Memory B cell (primary cell): ENCODE measurements at places on chromosomes 5 and 9.

DNA sequence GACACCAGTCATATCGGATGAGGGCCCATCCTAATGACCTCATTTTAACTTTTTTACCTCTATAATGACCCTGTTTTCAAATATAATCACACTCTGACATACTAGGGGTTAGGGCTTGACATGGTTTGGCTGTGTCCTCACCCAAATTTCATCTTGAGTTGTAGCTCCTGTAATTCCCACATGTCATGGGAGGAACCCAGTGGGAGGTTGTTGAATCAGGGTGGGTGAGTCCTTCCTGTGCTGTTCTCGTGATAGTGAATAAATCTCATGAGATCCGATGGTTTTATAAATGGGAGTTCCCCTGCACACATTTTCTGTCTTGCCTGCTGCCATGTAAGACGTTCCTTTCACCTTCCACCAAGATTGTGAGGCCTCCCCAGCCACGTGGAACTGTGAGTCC is 71.8 kb downstream of the THBS4 start:
- no peak for DNase-seq

GRCh38 chr9:13902286-13903066 is 411.5 kb downstream of the NFIB start:
- no peak for DNase-seq

DNA sequence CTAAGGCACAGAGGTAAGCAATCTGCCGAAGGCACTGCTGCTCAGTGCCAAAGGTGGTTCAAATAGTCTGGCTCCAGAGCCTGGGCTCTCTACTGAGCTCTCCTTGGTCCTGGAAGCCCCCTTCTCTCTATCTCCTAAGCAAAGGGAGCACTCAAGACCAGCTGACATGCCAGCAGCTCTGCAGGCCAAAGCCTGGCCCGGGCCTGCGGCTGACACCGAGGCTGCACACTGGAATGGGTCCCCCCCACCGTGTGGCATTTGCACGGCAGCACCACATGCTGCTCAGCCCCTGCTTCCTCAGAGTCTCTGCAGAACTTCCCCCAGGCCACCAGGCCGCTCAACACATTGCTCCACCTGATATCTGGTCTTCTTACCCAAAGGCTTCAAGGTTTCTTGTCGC is 57.8 kb upstream of the GOLPH3 start:
- no peak for DNase-seq

DNA sequence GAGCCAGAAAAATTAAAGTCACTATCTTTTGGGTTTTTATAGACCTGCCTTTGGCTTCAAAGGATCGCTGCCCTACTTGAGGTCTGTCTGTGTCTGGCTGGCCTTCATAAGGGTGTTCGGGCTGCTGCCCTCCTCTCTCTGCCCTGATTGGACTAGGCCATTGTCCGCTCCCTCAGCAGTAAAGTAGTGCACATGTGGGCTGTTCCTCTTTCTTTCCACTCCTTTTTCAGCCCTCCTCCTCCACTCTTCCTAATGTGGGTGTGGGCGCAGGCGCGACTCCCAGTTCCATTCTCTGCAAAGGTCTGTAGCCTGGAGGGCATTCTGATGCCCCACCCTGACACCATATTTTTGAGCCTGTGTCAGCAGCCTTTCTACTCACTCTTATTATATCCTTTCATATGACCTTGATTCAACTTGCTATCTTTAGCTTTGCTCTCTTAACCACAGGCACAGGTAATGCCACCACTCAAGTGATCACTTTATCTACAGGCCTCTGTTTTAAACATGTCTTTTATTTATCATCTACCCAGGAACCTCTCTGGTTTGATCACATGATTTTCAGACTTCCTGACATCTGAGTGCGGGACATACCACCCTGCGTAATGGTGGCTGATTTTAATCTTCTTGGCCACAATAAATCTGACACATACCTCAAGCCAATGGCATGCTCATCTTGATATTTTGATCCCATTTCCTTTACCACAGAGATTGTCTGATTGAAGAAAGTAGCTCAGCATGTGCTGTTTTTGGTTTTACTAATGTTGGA is 144.5 kb downstream of the AOPEP start:
- no peak for DNase-seq

- DNase-seq, result no peak
Observed at GRCh38 chr5:33361781-33362180, 79.0 kb upstream of the TARS1 start.

DNA sequence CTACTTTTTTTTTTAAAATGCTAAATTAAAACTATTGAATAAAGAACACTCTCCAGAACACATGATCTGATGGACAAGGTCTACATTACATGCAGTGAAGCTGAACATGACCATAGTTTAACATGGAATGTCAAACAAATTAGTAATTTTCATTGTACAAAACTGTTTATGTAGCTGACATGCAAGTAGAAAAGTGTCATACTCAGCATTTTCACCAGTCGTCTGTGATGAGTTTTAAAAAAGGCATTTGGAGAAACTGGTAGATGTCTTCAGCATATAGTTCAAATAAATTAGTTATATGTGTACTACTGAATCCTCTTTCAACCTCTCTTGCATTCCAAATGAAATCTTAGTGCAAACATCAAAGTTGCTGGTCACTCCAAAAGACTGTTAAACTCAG is 301.9 kb downstream of the FER start:
- DNase-seq, result no peak

DNA sequence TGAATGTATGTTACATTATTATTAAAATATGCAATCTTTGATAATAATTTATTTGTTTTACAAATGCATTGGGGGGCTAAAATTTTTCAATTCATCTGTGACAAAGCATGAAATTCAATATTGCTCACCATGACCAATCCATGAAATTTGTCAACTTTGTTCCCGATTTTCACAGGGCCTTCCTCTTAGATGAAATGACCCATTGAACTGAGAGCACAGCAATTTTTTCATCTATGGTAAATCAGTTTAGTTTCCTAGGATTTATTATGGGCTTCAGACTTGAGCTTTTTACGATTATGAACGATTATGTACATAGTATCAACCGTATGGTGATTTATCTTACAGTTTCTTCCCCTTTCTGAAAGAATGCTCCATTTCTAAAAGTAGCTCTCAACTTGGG is 157.3 kb downstream of the KIAA0825 start:
- no peak for DNase-seq
